ENCODE measurements at places on chromosomes 2 and 18.

GRCh38 chr2:191999101-191999841, 152.4 kb upstream of the CAVIN2 start:
- no peak for DNase-seq

DNA sequence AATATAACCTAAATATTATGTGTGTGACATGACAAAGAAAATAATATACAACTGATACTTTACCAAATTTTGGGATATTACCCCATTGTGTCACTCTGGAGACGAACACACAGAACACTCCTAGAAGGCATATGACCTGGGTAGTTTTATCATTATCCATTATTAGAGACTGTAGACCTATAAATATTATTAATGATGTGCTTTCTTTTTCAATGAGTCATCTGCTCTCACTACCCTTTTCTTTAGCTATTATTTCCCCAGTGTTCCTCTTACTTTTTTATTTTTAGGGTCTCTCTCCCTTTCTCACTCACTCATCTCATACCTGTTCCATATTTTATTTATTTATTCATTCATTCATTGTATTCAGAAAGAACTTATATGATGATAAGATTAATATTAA, 143.3 kb upstream of the ITGA4 start:
- DNase-seq, result no peak

DNA sequence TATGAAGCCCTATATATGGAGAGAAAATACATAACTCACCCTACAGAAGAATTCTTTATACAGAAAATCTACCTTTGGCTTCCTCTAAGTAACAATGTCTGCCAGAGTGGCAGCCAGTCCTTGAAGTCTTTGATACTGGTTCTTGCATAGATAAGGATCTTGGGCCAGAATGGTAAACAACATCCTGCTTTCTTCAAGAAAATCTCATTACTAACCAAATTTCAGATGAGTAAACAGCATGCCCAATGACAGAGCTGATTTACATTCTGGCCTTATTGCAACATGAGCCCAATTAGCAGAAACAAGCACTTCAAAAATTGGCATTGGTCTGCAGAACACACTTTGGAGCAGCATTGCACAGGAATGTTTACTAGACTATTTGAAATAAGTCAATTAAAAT, 336.5 kb upstream of the ST6GAL2 start:
- no peak for DNase-seq

GRCh38 chr2:184769023-184769422, 170.7 kb downstream of the ZNF804A start:
- DNase-seq, result no peak

- no peak for DNase-seq
Observed at GRCh38 chr18:57287766-57288165, 64.6 kb upstream of the ST8SIA3 start.

GRCh38 chr2:134108113-134108512, 145.8 kb upstream of the MGAT5 start:
- no peak for DNase-seq

DNA sequence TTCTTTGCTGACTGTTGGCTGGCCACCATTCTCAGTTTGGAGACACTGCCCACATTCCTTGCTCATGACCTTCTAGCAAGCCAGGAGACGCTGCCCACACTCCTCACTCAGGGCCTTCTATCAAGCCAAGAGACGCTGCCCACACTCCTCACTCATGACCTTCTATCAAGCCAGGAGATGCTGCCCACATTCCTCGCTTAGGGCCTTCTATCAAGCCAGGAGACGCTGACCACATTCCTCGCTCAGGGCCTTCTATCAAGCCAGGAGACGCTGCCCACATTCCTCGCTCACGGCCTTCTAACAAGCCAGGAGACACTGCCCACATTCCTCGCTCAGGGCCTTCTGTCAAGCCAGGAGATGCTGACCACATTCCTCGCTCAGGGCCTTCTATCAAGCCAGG, 131.3 kb upstream of the CBLN2 start:
- DNase-seq, result no peak

DNA sequence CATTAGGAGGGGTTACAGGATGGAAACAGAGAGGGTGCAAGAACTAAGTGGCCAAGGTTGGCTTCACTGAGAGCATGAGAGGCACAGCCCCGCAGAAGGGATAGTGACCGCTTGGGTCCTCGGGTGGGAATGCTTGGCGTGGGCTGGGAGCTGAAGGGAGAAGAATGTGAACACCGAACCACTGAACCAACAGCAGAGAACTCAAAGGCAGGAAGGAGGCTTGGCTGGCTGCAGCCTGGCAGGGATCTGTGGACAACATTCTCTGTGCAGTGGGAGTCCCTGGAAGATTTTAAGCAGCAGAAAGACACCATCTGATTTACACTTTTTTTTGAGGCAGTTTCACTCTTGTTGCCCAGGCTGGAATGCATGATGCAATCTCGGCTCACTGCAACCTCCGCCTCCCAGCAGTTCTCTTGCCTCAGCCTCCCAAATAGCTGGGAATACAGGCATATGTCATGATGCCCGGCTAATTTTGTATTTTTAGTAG, 33.9 kb downstream of the SOWAHC start:
- no peak for DNase-seq

DNA sequence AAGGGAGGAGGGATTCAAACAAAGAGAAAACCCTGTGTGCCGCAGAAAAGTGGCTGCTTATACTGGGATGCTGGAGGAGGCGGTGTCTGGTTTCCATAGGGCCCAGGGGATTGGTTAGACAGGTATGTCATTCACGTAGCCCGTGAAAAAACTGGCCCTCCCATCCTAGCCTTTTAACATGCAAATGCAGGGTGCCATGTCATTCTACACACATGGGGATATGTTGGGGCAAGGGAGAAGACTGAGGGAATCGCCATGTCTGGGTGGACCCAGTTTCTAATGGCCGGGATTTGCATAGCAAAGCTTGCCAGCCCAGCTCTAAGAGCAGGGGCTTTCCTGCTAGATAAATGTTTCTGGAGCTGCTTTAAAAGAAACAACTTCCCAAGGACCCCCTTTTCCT, 8.2 kb upstream of the RNU2-63P start:
- no peak for DNase-seq

GRCh38 chr2:184564092-184564491, 34.2 kb upstream of the ZNF804A start:
- DNase-seq, result no peak

GRCh38 chr2:150441784-150442183, 45.7 kb downstream of the RND3 start:
- no peak for DNase-seq

- no peak for DNase-seq
Observed at GRCh38 chr2:69888451-69888850, 5.3 kb upstream of the SNRNP27 start.

- DNase-seq, result no peak
Observed at GRCh38 chr2:168723275-168723899, 79.0 kb upstream of the NOSTRIN start.

DNA sequence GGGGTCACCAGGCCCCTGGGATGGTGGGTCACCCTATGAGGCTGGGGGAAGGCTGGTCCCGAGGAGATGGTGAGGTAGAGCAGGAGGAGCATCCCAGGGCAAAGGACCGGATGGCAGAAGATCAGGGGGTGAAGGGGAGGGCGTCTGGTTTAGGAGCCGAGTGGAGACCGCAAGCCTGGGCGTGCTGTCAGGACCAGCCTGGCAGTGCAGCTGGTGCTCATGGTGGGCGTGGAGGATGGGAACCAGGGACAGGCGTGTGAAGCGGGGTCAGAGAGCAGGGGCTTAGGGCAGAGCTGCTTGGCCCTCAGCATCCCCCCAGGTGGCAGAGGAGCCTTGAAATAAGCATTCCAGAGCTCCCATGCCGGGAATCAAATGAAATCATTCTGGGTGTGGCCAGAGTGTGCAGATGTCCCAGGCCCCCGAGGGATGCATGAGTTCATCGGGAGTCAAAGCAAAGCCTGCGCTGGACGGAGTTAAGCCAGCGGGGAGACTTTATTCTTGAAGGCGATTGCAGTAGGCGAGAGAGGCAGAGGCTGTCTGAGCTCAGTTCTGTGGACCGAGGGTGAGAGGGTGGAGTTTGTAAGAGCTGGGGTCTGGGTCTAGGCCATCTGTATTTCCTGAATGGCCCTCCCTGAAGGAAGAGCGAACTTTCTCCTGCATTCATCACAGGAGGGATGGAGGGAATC, 33.1 kb upstream of the MBP start:
- no peak for DNase-seq

DNA sequence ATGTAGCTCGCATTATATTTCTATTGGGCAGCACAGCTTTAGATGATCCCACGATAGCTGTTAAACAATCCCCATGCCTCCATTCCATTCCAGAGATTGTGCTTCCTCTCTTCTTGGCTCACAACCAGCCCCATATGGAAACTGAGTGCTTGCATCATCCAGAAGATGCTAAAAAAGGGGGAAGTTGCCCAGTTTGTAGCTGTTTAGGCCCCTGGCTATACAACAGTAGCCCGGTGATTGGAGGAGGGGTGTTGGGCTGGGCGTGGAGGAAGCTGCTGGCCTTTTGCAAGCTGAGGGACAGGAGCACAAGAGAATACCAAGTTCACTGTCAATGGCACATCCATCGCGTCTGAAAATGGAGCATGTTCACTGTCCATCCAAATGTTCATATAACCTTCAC, 360.2 kb downstream of the ALK start:
- no peak for DNase-seq

- DNase-seq, result no peak
Observed at GRCh38 chr2:115162494-115163293, 720.3 kb downstream of the DPP10 start.

All from stimulated activated CD8-positive, alpha-beta memory T cell treated with anti-CD3 and anti-CD28 coated beads, Interleukin-15, amount 100 ng/mL, for 24 hours (primary cell).